Adrenal gland (tissue), 19 donors: ENCODE measurements at places on chromosomes 13 and 19. TPM values are rescaled to one million over a fixed set of nuclear protein-coding genes. Genes with fewer than 3 reads are reported as not detected.
A peak's percentile ranks its signal among the peaks of the same experiment; 100 is the strongest.

- DNase-seq: no peak
Observed at GRCh38 chr13:104297075-104297474, 1230.9 kb upstream of the SLC10A2 start.

- DNase-seq: no peak
Observed at GRCh38 chr19:39937787-39938186, 3.4 kb upstream of the FCGBP start.

DNA sequence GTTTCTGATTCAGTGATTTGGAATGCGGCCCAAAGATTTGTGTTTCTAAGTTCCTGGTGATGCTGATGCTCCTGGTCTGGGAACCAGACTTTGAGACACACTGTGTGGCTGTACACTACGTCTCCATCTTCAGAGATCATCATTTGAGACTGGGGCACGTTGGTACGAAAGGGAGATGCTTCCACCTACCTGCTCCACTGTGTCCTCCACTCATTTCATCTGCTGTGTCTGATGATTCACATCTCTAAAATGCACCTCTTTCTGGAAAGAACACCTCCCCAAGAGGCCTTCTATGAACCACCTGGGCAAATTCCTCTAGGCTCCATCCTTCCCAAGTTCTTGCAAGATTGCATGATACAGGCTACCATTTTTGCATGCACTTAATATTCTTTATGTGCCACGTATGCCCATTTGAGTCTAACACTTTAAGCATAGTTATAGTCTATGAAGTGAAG lies 58.6 kb downstream of the ERCC5 start:
- DNase-seq: no peak

GRCh38 chr13:33860526-33860925 lies 42.6 kb downstream of the RFC3 start:
- DNase-seq: no peak

PSMD8 gene
- total RNA-seq: 259 TPM

RFPL4A gene
- not detected for total RNA-seq

PEAK3 gene
- total RNA-seq: 1.4 TPM

DNA sequence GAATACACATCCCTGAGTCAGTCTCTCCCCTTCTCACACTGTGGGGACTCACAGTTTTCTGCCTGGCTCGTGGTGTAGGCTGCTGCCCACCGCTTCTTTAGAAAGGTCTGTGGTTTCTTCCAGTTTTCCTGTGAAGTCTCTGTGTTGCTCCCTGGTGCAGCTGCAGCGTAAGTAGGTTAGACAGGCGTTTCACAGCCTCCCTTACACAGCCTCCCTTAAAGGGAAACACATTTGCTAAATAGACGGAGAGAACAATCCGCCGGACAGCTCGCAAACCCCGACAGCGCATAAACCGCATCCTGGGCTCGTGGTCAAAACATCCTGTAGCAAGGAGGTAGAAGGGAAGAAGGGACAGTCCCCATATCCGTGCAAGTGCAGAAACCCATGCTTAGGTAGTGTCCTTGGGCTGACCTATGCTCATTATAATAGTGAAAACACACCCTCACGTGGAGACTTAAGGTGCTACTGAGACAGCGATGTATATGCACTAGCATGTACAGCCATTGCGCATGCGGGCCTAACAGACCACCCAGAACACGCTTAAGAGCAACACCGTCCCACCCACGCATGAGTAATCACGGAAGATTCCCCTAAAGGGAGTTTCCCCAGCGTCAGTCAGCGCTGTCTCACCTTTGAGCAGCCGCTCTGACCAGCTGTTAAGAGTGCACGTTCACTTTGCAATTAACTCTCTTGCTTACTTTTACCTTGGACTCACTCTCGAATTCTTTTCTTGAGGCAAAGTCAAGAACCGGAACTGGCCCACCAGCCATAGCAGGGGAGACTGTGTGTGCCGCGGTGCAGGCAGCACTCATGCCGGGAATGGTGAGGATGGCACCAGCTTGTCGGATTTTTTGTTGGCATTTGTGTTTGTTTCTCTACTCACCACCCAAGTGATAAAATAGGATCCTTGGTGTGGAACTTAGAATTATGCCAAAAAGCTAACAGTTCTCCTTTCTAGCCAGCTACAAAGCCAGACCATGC lies 16.6 kb downstream of the SIGLEC8 start:
- no peak for DNase-seq

DNA sequence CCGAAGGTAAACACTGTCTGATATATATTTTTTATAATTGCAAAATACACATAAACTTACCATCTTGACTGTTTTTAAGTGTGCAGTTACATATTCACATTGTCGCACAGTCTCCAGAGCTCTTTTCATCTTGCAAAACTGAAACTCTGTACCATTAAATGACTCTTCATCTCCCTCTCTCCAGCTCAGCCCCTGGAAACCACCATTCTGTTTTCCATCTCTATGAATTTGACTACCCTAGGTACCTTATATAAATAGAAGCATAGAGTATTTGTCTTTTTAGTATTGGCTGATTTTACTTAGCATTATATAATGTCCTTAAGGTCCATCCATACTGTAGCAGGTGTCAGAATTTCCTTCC lies 45.8 kb downstream of the LRCH1 start:
- no peak for DNase-seq

DNA sequence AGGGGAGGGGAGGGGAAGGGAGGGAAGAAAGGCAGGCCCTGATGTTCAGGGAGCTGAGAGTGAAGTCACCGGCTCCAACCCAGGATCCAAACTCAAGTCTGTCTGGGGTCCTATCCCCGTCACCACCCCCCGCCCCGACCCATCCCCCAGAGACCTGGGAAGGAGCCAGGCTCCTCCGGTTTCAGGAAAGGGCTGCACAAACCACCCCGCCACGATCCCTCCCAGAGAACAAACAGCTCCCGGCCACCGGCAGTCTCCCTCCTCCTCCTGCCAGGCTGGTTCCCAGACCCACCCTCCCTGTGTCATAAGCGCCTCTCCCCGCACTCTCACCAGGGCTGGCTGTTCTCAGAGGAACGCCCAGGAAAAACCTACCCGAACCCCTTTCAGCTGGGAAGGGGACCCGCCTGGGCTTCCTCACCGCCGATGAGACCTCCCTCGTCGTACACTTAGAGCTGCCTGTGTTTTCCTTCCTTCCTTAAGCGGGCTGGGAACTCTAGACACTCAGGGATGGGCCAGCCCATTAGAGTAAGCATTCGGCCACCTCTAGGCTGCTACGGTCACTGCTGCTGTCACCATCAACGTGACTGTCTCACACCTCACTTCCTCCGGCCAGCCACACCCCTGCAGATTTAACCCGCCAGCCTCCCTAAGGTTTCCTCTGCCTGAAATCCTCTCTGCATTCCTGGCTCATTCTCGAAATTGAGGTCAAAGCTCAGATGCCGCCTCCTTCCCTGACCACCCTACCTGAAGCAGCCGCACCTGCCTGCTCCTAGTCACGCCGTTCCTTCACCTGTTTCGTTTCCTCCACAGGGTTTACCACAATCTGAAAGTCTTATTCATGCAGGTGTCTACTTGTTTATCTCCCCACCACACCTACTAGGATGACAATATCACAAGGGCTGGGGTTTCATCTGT lies 6.3 kb upstream of the RDH13 start:
- DNase-seq: no peak

GRCh38 chr13:46751811-46752635 lies 44.9 kb downstream of the ESD start:
- DNase-seq: peak; percentile 12

SERTM1 gene
- total RNA-seq: 0.61 TPM

GRCh38 chr13:105220063-105220462 lies 1315.4 kb downstream of the EFNB2 start:
- no peak for DNase-seq

- DNase-seq: no peak
Observed at GRCh38 chr19:919199-920050, 2.3 kb downstream of the KISS1R start.

ACP5 gene
- 9.8 TPM for total RNA-seq

DNA sequence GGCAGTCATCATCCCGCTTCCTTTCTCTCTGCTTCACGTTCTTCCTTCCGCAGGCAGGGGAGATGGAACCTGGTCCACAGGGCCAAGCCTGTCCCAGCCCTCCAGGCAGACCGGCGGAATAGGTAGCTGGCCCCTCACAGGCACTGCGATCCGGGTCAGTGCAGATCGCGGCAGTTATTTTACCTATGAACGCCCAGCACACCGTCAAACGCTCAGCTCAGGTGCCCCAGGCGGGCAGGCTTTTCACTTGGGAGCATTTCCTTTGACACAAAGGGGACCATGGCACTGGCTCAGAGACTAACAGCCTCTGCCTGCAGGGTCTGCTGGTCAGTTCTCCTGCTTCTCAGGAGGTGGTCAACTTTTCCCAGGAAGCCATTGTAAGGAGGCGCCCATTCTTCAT lies 97.0 kb upstream of the ZNF98 start:
- DNase-seq: no peak

GRCh38 chr13:112586334-112586960 lies 1.5 kb downstream of the TUBGCP3 start:
- DNase-seq: no peak
